Fibroblast of upper back skin (primary cell): ENCODE measurements at places on chromosomes 7 and 10.
A peak's percentile ranks its signal among the peaks of the same experiment; 100 is the strongest.

DNA sequence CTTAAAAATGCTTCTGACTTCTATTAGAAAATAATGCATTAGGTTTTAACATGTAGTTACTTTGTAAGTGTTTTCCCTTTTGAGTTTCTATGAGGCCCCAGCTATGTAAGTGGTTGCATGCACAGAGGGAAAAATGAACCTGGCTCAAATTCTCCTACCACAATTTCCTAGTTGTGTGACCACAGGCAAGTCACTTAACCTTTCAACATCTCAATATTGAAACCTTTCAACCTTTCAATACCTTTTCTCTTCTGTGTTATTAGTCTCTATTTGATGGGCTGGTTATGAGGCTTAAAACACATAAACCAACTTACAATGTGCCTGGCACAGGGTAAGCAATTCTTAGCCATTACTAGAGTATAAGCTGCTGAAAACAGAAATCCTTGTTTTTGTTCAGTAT, 203.0 kb downstream of the KCND2 start:
- DNase-seq: no peak

DNA sequence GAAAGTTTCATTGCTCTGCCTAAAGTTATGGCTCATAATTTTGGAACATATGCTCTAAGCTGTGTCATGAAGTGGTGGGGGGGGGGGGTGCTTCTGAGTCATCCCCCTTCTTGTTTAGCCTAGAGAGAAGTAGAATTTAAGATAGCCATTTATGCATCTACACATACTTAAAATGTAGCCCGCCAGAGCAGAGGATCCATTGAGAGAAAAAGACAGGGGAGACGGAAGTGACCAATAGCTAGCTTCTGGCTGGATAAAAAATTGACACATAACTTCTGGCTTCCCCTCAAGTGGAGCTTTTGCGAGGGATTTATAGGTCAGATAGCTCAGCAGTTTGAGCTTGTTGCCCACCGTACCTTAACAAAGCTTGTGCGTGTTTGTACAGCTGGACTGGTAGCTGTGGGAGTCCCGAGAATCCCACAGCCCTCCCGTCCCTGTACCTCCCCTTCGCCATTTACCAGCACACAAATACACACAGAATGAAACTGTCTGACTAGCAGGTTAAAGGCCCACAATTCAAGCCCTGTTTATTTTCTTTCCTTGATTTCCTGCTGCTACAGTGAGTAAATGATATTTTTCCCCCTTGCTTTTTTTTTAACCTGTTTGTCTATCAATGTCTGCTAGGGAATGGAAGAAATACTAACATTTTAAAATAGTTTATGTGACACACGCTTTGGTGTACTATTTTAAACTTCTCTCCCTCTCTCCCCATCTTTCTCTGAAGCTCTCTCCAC, 232.6 kb upstream of the FERD3L start:
- DNase-seq: peak; percentile 69

DNA sequence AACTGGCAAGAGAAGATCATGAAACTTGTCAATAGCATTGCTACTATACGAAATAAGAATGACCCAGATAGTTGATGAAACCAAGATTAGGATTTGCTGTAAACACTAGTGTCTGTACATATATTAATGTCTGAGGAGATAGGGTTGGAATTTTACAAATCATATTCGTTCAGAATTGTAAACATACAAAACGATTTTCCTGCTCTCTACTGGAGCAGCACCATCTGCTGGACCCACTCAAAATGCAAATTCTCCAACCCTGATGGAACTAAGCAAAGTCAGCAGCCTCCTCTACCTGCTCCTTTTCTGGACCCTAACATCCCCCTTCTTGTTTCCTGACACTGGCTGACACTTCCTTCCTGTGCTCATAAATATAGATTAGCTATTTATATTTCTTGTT, 29.4 kb upstream of the SGMS1 start:
- peak; percentile 25 for DNase-seq

DNA sequence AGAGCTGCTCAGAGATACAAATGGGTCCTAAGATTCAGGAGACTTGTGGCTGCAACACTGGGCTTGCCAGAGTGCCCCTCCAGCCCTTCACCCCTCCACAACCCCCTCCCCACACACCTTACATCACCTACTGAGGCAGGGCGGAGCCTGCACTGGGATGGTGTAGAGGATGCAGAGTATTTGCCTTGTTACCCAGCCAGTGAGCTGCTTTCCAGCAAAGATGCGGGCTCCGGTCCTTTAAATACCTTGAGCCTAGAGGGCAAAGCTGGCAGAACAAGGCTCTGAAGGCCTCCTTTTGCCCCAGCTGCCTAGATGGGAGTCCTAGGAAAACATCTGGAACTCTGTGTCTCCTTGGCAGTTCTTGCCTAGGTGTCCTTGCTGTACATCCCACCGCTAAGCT, 34.6 kb downstream of the KAZALD1 start:
- no peak for DNase-seq

GRCh38 chr7:38374507-38374906, 101.1 kb upstream of the TARP start:
- DNase-seq: peak; percentile 28

GRCh38 chr7:148486937-148487336, 103.6 kb upstream of the C7orf33 start:
- no peak for DNase-seq

DNA sequence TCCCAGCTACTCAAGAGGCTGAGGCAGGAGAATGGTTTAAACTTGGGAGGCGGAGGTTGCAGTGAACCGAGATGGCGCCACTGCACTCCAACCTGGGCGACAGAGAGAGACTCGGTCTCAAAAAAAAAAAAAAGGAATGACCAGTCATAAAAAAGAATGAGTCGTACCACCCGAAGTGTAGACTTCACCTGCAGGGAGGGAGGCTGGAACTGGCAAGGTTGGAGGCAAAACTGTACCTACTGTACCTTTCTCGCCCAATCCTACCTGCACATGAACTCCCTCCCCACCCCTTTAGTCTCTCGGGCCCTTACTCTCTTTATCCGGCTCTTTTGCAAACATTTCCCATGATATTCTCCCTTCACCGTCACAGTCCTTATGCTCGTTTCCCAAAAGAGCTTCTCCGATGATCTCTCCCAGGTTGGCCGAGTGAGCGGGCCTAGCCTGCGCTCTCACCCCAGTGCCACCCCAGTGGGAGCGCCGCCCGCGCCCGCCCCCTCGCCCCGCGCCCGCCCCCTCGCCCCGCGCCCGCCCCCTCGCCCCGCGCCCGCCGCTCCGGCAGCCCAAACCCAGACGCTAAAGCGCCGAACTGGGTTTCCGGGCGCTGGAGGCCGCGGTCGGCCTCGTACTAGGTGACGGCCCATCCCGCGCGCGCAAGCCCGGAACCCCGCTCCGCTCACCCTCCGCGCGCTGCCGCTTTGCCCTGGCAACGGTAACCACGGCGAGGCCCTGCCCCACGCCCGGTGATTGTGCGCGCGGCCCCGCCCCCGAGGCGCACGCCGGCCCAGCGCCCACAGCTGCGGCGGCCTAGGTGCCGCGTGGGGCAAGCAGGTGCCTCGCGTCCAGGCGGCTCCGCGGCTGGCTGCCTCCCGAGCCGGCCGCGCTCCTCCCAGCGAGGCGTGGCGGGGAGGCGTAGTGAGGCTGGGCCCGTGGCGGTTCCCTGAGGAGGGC, at the start of gene SMKR1:
SMKR1 (plus strand) TSS at position 772 of the 948 bp plus-strand sequence. CDS start 294 bp downstream, outside the sequence.
- DNase-seq: peak; percentile 51

- DNase-seq: no peak
Observed at GRCh38 chr10:47013507-47014154, 102.4 kb downstream of the PTPN20 start.

DNA sequence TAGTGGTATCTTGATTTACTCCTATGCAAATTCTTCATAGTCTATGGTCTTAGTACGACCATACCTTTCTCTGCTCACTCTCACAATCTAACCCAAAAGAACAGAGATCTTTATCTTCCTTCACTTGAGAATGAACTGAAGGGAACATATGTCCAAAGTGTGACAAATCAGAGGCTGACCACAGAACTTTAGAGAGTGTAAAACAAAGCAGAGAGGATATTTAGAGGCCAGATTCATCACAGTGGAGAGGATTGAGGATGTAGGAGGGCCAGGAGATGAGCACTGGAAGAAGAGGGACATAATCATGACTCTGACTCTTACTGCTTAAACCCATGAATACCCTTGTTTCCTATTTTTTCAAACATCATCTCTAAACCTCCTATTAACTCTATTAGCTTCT, 935.3 kb upstream of the PHF14 start:
- no peak for DNase-seq

- DNase-seq: no peak
Observed at GRCh38 chr7:22662556-22663356, 64.2 kb upstream of the IL6 start.

GRCh38 chr10:96287392-96288105, 16.2 kb upstream of the BLNK start:
- no peak for DNase-seq

GRCh38 chr7:3978839-3979238, 677.8 kb downstream of the SDK1 start:
- no peak for DNase-seq

DNA sequence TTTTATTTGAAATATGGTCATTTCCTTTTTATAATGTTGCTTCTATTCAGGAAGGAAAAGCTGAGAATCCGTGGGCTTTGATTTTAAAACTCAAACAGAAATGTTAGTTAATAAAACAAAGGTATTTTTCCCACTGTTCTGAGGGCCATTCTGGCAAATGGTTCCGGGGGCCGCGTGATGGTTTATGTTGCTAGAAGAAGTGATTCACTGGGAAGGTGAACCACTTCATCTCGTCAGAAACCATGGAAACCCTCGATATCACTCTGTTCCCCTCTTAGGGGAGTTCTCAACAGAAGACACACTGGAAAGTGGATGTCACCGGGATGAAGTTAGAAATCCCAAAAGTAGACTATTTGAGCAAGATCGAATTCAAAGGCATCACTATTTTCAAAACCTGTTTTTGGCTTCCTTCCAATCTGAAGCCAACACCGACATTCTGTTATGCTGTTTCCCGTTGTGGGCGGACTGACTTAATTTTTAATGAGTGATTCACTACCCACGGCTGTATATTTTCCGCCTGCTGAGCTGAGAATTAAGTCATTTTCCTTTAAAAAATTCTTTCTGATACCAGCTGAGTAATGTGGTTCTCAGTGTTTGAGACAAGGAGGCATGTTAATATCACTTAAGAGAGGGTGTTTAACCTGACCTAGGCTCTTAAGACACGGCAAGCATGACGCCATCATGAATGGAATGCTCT, 84.1 kb downstream of the PTPRE start:
- peak; percentile 86 for DNase-seq

DNA sequence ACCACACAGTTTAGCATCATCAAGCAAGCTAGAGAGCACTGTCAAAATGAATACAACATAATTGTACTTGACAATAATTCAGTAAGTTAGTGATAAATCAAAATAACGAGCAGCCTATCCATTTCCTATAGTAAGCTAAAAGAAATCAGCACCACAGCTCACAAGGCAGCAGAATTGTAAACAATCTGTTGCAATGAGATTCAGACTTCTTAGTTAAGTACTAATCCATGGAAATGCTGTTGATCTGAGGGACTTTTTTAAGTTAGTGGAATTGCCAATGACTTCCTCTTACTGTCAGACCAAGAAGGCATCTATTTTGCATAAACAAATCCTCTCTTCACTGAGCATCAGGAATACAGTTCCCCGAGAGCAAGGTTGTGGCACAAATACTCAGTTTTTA, 136.6 kb upstream of the CCDC6 start:
- no peak for DNase-seq

GRCh38 chr10:109823196-109823595, 100.1 kb downstream of the XPNPEP1 start:
- DNase-seq: peak; percentile 5

- no peak for DNase-seq
Observed at GRCh38 chr10:67075491-67075971, 149.7 kb downstream of the LRRTM3 start.

- DNase-seq: no peak
Observed at GRCh38 chr7:134954197-134955082, 31.9 kb upstream of the AGBL3 start.

GRCh38 chr10:95745501-95745900, 10.5 kb upstream of the ENTPD1 start:
- DNase-seq: no peak

- DNase-seq: no peak
Observed at GRCh38 chr10:57817741-57818140, 450.0 kb downstream of the IPMK start.

DNA sequence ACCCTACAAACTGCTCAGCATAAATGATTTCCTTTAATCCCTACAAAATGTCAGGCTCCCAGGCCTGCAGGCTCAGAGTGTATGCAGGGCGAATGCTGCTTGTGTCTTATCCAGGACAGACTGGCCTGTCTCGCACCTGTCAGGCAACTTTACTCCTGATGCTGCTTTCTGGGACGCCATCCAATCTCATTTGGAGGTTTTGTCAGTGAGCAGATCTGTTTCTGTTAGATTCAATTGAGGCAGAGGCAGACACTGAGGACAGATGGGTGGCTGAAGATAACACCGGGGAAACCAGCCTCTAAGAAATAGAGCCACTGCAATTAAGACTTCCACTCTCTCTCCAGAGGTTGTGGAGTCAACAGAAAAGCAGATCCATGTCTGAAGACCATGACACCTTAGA, 115.6 kb downstream of the DPP6 start:
- no peak for DNase-seq

- no peak for DNase-seq
Observed at GRCh38 chr7:39294022-39294421, 272.2 kb upstream of the YAE1 start.
